Posterior vena cava (tissue), 2 donors: ENCODE measurements at places on chromosomes 4 and X.

DNA sequence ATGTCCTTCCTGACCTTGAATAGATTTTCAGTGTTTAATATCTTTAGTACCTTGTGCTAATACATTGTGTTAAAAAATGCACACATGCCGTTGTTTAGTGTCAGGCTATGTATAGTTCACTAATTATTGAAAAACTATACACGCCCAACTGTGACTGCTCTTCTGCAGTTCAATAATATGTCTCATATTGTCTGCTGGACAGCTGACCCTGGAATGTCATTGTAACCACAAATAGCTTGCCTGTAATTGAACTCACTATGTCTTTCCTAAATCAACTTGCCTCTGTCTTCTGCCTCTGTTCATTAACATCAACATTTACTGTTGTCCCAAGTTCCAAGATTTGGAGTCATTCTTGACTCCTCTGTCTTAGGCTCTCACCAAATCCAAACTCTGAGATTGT, 114.5 kb downstream of the TMA16 start:
- no peak for DNase-seq

DNA sequence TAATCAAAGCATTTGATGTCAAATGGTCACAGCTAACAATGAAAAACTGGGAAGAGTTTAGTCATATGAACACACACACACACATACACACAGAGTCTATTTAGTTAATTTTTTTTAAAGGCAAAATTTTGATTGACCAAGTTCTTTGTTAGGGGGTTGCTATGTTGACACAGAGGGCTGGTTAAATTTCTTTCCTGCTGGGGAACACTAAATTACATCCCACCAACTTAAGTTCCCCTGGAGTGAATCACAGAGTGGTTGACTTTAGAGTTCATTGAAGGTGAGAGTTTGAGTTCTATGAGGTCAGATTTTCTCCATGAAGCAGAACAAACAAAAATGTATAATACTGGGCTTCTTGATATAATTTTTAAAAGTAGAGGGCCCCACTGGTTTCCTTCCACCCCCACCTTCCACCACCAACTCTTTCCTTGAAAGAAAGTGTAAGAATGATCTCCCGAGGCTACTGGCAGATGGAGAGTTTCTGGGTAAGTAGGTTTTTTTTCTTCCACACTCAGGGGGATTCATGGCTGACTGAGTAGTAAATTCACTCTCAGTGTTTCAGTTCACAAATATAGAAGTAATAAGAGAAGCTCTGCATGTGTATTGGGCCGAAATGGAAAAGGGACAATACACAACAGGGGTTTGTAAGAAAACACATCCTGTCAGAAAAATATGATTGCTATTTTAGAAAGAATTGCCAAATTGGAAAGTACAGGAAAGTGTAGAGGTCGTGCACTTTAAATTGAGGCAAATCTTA, 917.0 kb upstream of the LCORL start:
- no peak for DNase-seq

GRCh38 chr4:73181231-73181630, 77.4 kb downstream of the ANKRD17 start:
- DNase-seq: no peak

- DNase-seq: no peak
Measured at GRCh38 chr4:118883861-118884260, 4.8 kb upstream of the SYNPO2 start.

GRCh38 chr4:73709451-73710033, 30.8 kb upstream of the CXCL8 start:
- DNase-seq: no peak

- no peak for DNase-seq
Measured at GRCh38 chr4:109648266-109648996, 54.8 kb downstream of the CASP6 start.

DNA sequence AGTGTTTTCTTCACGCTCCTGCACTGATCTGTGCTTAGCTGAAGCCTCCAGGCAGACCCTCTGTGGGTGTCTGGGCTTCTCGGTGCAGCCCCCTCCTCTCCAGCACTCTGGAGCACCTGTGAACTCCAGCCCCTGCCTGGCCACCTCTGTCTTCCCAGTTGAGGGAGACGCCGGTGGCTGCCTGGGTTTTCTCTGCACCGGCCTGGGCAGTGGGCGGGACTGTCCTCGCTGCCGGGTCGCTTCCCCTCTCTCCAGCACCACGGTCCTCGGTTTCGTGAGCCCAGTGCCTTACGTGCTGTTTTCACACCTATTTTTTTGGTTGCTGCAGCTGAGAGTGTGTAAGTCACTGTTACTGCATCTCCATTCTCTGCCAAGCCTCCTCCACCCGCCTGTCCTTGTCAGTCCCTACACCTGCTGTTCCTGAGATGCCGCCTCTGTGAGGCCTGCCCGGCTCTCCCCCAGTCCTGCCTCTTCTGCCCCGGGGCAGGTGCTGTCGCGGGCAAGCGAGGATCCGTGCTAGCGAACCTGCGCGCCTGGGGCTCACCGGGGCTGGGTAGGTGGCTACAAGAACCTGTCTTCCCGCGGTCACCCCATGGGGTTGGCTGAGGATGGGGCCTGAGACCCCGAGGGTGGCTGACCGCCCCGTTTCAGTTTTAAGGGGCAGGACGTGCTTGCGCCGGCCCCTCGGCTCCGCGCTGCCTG, 2.4 kb upstream of the FGFRL1 start:
- no peak for DNase-seq

- DNase-seq: no peak
Measured at GRCh38 chr4:45120163-45120562, 393.8 kb upstream of the GNPDA2 start.

DNA sequence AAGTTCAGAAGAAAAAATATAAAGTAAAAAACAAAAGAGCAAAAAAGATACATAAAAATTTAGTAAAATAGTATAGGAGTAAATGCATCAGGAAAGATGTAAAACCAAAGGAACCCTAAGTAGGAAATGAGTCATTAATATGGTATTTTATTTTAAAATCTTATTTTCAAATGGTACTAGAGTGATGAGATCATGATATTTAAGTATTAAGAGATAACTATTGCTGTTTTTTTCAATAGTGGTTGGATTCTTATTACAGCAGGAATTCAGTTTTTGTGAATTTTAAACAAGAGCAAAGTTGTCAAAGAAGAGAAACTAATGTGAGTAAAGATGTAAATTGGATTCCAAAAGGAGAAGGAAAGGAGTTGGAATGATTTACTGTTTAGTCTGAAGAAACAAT, 20.0 kb downstream of the EMCN start:
- DNase-seq: no peak

DNA sequence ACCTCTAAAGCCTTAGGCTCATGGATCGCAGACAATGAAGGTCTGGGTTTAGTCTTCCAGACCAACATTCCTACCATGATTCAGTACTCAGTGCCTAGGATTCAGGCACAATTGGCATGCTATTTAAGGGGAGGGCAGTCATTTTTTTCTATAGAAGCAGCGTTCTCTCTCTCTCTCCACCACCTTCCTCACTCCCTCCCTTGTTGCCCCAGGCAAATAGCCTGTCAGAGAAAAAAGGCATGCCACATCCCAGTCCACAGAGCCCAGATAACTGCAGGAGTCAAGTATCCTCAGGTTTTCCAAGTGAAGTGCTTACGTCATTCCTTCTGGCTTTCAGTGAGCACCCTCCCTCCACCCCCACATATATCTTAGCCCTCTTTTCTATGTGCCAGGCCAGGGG, 533.0 kb downstream of the BCOR start:
- DNase-seq: no peak

DNA sequence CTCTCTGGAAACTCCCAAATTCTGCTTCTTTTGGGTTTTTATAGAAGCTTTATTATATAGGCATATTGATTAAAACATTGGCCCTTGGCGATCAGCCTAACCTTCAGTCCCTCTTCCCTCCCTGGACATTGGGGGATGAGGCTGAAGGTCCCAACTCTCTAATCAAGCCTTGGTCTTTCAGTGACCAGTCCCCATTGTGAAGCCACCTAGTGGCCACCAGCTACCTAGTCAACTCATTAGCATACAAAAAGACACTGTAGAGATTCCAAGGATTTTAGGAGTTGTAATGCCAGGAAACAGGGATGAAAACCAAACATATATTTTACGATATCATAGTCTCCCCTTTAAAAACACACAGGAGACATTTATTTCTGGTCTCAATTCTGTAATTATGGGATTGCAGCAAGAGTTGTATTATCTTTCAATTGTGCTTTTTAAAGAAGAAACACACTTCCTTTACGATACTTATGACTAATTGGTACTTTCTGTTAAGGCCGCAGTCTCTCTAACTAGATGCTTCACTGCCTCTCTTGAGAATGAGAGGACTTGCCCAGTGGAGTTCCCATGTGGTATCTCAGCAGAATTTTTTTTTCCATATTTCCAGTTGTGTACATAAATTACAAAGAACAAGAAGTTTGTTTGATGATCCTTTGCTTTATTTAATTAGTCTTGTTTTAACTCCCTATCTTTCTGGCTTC, 58.2 kb downstream of the WDR17 start:
- no peak for DNase-seq

GRCh38 chr4:108042927-108043326, 53.2 kb downstream of the HADH start:
- DNase-seq: no peak

- no peak for DNase-seq
Measured at GRCh38 chr4:128450326-128451120, 162.9 kb upstream of the PGRMC2 start.

- no peak for DNase-seq
Measured at GRCh38 chr4:139951021-139951420, 203.0 kb downstream of the MAML3 start.

DNA sequence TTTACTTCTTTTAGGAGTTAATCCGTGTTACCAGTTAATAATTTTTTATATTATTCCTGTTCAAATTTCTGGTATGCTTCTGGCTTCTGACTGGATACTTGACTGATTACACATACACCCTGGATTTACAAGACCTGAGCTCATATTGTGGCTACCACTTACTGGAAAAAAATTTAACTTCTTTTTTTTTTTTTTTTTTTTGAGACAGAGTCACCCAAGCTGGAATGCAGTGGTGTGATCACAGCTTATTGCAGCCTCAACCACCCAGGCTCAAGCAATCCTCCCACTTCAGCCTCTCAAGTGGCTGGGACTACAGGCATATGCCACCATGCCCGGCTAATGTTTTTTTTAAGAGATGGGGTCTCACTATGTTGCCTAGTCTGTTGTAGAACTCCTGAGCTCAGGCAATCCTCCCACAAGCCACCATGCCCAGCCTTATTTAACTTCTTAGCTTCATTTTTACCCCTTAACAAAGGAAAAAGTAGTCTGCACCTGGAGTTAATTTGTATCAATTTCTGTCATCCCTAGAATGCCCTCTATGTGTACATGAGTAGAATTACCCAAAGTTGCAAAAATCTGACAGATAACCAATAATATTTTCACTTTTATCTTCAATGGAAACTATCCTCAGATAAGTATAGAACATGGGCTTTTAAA, 50.3 kb downstream of the TMEM165 start:
- DNase-seq: no peak

DNA sequence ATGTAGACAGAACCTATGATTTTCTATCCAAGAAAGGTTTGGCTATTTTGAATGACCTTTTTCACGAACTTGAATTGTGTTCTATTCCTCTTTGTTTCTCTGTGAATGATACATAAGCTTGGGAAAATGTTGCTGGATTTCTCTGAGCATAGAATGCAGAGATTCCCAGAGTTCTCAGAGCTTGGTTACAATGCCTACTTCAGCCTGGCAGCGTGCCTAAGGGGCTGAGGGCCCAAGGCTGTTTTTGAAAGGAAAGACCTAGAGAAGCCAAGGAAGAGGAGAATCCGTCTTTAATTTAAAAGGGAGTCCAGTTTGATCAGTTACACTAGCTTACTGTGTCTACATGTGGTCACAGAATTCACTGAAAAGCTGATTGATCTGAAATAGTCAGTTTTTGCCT, 55.3 kb upstream of the CXorf51B start:
- DNase-seq: no peak

- no peak for DNase-seq
Measured at GRCh38 chrX:11533199-11533651, 132.5 kb downstream of the ARHGAP6 start.

DNA sequence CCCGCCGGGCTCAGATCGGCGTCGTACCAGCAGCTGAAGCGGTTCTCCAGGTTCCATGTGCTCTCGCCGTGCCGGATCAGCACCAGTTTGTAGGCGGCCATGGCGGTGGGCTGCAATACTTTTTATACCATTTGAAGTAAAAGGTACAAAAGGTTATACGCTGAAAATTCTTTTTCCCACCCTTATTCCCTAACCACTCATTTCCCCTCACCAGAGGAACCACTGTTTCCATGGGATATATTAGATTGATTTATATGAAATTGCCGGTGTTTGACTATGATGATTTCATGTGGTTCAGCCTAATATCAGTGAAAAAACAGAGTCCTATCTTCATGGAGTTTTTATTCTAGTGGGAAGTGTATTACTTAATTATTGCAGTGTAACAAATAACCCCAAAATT, at the start of gene PGAM4:
PGAM4 (minus strand) TSS at position 101 of the 400 bp plus-strand sequence; CDS start at position 101, 0 bp downstream.
- DNase-seq: no peak

DNA sequence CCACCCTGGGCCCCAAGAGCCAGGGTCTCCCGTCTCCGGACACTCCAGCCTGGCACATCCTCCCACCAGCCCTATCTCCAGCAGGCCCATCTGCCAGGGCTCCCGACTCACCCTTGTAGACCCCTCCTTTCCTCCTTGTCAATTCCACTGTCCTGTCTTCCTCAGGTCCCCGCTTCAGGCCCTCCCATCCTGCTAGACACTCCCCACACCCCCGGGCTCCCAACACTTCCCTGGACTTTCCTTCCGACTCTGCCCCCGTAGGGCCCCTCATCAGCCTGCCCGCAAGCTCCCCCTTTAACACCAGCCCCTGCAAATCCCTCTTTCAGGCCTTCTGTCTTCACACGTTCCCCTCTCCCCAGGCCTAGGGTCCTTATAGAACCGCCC, 1.1 kb downstream of the PRAF2 start:
- no peak for DNase-seq

DNA sequence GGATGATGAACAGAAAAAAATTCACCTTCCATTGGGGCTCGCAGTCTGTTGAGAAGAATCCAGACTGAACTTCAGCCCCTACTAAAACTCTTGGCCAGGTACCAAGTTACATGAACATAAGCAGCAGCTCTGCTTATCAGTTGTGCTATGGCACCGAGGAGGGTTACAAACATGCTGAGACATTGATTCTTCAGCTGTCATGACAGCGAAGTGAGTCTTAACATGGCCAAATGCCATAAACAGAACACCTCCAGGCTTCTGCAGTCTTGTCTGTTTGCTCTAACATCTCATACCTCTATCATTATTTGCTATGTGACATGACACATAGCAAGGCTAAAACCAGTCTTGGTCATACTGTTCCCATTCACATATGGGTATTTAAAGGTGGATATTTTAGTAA, 521.5 kb downstream of the GRID2 start:
- DNase-seq: no peak

- DNase-seq: no peak
Measured at GRCh38 chrX:38675856-38676255, 114.5 kb downstream of the TSPAN7 start.

DNA sequence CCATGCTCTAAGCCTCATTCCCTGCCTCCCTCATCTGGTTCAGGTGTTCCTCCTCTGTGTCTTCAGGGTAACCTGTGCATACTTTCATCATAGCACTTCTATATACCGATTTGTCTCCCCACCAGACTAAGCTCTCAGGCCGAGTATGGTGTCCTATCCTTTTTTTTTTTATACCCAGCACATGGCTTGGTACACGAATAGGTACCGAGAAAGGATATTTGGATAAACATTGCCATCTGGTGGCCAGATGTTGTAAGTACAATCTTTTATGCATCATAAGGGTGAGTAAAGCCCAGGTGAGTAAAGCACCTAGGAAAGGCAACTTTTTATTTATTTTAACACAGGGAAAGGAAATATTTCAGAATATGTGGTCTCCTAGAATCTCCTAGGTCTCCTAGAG, 68.4 kb downstream of the MID2 start:
- no peak for DNase-seq
